A673 (cell line): ENCODE measurements at places on chromosomes 3 and 15.

GRCh38 chr15:40197434-40197833 lies 36.6 kb downstream of the BUB1B start:
- DNase-seq, result no peak

- no peak for DNase-seq
Observed at GRCh38 chr15:100334905-100335304, 6.9 kb downstream of the ADAMTS17 start.

DNA sequence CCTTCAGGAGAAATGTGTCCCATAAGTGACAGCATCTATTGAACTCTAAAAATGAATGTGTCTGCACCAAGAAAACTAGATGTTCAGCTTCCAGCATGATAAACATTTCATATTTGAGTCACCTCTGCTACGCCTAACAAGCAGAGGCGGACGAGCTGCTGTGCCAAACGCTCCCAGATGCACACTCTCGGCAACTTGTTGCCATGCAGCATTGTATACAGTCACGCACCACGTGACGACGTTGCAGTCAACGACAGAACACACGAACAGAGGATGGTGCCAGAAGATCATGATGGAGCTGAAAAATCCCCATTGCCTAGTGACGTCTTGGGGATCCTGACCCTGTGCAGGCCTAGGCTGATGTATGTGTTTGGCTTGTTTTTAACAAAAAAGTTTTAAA lies 137.5 kb downstream of the XXYLT1 start:
- DNase-seq, result no peak

DNA sequence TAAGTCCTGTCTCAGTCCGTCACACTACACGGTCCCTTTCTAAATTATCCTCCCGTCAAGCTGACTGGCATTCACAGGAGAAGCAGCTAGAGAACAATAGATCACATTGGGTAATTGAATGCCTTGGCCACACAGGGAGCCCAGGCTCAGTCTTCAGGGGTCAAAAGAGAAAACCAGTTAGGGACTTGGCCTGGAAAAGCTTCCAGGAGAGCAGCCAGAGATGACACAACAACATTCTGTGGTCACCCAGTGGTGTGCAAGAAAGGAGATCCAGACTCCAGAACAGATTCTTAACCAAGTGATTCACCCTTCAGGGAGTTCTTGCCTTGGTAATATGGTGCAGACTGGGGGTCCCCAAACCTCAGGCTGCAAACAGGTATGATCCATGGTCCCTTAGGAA lies 15.9 kb downstream of the ARHGAP31 start:
- no peak for DNase-seq

DNA sequence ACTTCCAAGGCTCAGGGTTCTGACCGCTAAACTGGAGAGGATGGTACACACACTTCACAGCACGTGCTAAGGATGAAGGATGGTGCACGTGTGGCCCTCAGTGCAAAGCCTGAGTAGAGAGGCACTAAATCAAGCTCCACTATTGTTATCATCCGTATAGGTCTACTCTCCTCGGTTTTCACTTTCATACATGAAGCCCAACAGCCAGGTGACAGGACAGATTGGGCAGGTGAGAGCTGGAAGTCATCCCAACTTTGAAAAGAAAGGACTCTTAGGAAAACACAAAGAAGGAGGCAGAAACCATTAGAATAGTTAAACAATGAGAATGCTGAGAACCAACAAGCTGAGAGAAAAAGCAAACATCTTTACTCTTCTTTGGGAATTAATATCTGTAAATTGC lies 21.1 kb downstream of the MAGI1 start:
- DNase-seq, result no peak

DNA sequence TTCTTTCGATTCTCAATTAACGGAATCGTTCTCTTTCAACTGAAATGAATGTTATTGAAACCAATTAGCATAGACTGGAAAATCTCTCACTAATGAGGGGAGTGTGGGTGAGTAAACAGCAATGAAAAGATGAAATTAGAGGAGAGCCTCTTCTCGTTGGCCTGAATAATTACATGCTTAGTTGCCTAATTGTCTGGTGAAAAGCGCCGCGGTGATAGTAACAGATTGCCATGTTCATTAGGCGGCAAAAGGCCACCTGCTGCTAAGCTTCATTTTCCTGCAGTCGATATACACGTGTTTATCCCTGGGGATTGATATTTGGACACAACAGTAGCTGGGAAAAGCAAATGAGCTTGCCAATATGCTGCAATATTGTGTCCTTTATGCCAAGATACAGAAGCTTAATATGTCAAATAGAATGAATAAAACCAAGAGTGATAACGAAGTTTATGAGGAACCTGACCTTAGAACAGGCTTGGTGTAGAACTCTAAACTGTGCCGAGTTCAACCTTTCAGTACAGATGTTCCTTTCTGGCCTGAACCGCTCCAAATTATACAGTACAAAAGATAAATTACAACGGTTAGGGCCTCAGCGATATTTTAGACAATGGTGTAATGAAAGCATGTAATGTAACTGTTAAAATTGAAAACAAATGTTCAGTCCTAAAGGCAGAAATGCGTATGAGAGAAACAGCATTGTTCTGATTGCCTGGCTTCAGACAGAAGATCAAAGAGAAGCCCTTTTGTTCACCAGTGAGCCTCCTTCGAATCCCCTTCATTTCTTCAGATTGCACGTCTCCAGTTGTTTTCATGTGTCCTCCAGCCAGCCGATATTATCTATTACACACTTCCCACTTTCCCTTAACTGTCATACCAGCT lies 185.2 kb downstream of the SHOX2 start:
- peak; percentile 5 for DNase-seq

- DNase-seq, result no peak
Observed at GRCh38 chr3:62936626-62937254, 61.5 kb upstream of the CADPS start.

GRCh38 chr15:78107471-78107870 lies 15.1 kb downstream of the SH2D7 start:
- DNase-seq, result no peak

GRCh38 chr15:66288093-66288492 lies 5.3 kb upstream of the DIS3L start:
- no peak for DNase-seq

GRCh38 chr3:54931182-54931581 lies 3.3 kb upstream of the LRTM1 start:
- no peak for DNase-seq

DNA sequence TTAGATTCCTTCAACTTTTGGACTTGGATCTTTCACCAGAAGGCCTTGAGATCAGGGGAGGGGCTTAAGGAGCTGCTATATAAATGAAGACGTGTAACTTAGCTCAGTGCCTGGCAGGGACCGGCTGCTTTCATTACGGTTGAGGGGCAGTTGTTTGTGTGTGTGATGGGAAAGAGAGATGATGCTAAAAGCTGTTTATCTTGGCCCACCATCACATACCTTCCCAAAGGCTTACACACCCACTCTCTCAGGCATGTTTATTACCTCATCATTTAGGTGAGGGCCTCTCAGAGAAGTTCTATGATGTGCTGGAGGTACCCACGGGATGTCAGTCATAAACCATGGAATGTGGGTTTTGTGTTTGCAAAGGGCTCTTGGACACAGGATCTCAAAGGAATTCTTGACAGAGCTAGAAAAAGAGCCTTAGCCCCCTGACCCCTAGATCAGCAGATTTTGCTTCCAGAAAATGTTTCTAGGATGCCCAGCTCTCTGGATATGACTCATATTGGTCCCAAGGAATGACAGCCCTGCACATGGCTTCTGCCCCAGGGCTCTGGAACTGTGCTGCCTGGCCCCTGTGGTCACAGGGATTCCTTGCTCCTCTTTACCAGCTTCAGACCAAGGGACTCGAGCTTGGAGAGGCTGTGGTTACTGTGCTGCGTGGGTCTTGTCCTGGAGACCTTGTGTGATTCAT lies 15.9 kb upstream of the SMAD3 start:
- no peak for DNase-seq
